Head of caudate nucleus (tissue), 42 donors: ENCODE measurements at places on chromosomes 2 and 18.

DNA sequence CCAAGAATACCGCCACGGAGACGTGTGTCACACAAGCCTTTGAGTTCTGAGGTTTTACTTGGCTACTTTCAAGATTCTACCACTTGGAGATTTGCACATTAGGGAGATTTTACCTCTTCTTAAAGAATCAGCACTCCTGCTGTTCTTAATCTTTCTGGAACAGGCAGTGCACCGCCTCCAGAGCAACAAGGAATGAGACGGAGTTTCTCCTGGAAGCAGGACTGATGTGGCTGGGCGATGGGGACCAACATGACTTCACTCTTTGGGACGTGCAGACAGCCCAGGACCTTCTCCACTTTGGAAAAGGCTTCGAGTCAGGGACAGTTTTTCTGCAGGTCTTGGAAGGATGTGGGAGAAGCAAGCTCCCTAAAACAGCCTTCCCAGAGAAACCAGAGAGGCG, 255.2 kb downstream of the HDAC4 start:
- DNase-seq, result no peak

- DNase-seq, result no peak
Measured at GRCh38 chr2:153451611-153452010, 27.0 kb downstream of the RPRM start.

GRCh38 chr2:28991021-28991420, 9.9 kb downstream of the TOGARAM2 start:
- no peak for DNase-seq

DNA sequence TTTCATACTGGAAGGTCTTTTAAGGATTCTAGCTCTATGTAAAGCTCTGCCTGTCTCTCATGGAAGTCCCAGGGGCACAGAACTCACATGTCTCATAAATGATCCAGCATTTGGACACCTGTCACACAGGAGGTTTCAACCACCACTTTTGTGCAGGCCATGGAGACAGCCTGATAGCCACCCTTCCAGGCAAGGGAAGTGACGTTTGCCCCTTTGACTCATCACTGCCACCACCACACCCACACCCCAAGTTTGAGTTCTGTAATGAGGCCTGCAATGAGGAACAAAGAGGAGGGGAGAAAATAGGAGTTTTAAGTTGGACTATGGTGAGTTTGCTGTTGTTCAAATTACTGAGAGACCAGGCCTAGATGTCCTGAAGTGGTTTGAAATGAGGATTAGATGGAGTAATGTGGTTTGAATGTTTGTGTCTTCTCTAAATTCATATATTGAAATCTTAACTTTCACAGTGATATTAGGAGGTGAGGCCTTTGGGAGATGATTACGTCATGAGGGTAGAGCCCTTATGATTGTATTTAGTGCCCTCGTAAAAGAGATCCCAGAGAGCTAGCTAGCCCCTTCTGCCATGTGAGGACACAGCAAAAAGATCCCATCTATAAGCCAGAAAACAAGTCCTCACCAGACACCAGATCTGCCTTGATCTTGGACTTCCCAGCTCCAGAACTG, 175.3 kb upstream of the EPHA4 start:
- no peak for DNase-seq
